CD4-positive, alpha-beta T cell treated with Interferon gamma for 1 hour (primary cell): ENCODE measurements at places on chromosomes 16 and 17.

- no peak for DNase-seq
Measured at GRCh38 chr17:14903854-14904253, 361.3 kb downstream of the PMP22 start.

DNA sequence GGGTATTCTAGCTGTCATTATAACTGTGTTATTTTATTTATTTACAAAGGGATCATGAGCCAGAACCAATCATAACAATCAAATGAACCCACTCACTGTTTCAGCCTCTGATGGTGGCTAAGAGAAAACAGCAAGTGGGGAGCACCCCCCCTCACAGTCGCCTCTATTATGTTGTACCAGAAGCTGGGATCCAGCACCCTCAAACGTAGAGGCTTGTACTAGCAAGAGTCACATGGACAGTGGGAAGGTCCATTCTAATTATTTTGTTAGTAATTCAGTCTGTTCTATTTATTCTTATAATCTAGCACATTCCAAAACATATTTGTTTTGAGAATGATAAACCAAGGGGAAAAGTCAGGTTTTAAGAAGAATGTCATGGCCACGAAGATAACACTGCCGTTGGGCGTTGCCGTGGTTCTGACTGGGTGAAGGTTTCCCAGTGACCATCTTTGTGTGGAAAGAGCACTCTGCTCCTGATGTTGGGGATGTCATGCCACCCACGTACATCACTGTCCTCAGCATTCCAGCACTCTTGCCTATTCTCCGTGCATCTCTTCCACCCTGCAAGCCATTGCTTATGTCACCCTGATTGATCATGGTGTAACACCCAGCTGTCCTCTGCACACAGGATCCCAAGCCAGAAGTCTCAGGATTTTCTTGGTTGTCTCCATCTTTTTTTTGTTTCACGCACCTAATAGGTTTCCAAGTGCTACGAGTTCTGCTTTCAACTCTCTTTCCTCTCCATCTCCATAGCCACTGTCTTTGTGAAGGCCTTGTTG lies 205.8 kb downstream of the PRKCA start:
- DNase-seq = no peak

GRCh38 chr17:32120141-32120540 lies 22.2 kb upstream of the RHOT1 start:
- DNase-seq = no peak

GRCh38 chr17:48486557-48486956 lies 44.3 kb downstream of the HOXB1 start:
- DNase-seq = no peak

GRCh38 chr17:69428252-69428980 lies 13.9 kb downstream of the MAP2K6 start:
- DNase-seq = no peak

GRCh38 chr16:85086347-85087291 lies 25.7 kb downstream of the CIBAR2 start:
- DNase-seq = peak; percentile 72

DNA sequence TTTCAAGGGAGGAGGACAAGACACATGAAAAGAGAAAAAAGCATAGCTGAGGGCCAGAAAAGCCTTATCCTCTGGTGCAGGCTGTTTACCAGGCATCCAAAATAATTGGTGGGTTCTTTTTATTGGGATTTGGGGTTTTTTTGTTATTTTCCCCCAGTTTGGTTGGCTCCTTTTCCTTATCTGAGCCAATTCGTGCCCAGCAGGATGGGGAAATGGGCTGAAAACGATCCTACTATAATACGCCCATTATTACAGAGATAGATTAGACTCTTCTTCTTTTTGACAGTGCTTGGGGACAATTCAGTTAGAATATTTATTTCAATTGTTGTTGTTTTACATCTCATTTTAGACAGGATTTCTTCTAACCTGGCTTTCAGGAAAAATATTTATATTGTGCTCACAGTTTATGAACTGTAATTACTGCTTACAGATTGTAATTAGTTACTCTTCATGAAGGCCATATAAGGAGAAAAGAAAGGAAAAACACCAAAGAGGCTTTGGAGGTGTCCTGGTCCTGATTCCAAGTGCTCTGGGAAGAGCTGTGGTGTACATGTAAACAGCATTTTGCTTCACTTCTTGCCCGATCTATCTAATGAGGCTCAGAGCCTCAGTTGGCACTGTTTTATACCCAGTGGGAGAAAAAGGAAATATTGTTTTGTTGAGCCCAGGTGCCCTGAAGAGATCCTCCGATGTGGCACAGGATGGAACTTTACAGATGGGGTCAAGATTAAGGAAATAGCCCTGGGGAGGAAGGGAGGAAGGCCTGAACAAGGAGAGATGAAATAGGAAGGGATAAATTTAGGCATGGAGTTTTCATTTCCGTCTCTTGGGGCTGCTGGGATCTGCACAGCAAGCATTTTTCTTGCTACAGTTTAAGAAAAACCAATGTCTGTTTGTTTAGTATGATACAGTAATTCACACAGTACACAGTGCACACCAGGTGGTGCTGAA lies 611 bp upstream of the ANKRD40 start:
- DNase-seq = no peak

- DNase-seq = no peak
Measured at GRCh38 chr16:65394281-65394680, 272.4 kb upstream of the CDH11 start.

GRCh38 chr16:69031877-69032301 lies 73.6 kb upstream of the HAS3 start:
- DNase-seq = no peak

DNA sequence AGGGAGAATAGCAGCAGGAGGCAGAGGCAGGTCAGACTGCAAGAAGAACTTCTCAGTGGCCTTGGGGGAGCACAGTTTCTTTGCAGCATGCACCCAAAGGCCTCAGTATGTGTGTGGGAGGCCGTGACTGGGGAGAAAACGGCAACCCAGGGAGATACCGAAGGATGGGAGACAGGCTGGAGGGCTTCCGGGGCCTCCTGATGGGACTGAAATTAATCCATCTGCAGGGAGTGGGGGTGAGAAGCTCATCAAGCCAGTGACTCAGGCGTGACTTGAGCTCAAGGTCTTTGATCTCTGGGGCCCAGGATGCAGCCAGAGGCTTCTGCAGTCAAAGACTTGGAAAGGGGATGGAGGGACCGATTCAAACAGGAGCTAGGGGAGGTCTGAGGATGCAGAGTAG lies 5.1 kb upstream of the C17orf113 start:
- no peak for DNase-seq

DNA sequence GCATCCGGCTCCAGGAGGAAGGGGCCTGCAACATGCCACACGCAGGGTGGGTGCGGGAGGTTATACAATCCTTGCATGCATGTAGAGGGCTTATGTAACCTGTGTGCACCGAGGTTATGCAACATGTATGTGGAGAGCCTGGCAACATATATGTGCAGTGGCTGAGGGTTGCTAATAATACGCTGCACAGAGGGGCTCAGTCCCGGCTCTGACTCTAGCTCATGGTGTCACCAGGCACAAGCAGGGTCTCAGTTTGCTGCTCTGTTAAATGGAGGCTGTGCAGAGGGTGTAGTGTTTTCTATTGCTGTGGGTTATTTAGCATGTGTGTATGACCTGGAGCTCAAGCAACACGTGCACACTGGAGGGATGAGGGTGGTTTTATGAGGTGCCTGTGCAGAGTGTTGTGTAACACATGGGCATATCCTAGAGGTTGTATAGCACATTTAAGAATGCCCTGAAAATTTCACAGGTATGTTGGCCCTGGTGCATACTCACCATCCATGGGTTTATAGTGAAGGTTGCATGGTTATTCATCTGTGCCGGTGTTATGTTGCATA lies 13.3 kb downstream of the THRA start:
- no peak for DNase-seq

DNA sequence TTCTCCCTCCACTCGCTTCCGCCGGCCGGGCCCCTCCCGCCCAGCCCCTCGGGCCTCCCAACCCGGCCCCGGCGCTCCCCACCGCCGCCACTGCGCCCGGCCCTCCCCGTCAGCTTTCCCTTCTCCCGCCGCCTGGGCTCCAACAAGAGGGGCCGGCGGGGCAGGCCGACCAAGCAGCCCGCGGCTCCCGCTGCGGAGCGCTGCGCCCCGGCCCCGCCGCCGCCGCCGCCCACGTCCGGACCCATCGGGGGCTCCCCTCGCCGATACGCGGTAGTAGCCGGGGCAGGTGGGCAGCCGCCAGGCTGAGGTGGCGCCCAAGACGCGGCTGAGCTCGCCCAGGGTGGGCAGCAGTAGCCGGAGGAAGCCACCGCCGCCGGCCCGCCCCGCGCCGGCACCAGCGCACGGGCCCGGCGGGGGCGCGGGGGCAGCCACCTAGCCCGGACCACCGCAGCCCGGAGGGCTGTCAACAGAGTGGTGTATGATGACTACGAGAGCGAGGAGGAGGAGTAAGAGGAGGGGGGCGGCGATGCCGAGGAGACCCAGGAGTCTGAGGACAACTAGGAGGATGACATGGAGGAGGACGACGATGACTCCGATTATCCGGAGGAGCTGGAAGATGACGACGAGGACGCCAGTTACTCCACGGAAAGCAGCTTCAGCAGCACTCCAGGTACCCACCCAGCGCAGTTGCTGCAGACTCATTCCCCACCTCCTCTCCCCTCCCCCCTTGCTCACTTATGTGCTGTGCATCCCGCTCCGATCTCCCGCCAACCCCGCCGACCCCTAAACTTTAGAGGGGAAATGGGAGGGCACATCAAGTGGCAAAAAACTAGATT lies 498 bp downstream of the LRRC37B start:
- peak; percentile 19 for DNase-seq

DNA sequence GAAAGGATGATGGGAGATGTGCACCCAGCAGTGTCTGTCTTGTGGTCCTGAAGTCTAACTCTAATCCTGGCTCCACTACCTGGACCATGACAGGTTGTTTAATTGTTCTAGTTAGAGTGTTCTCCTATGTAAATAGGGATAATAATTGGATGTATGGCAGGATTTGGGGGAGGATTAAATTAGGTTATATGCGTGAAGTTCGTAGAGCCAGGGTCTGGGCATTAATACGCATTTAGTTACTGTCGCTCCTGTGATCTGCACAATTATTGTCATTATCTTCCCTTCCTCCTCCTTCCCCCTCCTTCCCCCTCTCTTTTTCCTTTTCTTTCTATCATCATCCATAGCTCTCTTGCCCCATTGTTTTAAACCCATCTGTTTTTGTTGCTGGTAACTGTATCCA lies 210.3 kb downstream of the WWOX start:
- DNase-seq = no peak

GRCh38 chr17:40021451-40021971 lies 6.3 kb downstream of the CSF3 start:
- DNase-seq = no peak

DNA sequence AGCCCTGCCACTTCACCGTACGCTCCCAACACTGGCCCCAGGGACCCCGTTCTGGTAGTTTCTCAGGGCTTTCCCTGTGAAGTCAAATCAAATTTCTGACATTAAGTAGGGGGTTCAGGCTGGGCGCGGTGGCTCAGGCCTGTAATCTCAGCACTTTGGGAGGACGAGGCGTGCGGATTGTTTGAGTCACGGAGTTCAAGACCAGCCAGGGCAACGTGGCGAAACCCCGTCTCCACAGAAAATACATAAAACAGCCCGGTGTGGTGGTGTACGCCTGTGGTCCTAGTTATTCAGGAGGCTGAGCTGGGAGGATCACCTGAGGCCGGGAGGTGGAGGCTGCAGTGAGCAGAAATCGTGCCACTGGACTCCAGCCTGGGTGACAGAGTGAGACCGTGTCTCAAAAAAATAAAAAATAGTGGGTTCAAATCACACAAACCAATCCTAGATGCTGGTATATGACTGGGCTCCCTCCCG lies 632 bp downstream of the CYBC1 start:
- DNase-seq = no peak

- peak; percentile 42 for DNase-seq
Measured at GRCh38 chr16:23948949-23949411, 113.2 kb downstream of the PRKCB start.

DNA sequence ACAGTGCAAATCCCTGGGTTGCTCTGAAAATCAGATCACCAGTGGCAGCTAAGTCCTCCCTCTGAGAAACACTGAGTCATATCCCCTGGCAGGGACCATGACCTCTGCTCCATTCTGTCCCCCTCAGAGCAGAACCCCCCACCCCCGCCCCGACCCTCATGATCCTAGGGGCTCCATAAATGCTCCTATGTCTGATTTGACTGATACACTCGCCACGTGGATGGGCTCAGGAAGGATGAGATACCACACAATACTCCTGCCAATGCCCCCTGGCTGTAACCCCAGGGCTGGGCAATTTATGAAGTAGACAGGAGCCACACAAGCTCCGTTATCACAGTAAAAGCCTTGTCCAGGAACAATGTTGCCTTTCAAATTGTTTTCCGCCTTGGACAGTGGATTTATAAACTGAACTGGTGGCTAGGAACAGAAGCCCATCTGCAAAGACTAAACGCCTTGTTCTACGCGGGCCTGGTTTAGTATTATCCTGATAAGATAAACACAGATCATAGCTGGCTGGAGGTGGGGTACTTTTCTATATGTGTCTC lies 394.8 kb downstream of the SLC39A11 start:
- no peak for DNase-seq

DNA sequence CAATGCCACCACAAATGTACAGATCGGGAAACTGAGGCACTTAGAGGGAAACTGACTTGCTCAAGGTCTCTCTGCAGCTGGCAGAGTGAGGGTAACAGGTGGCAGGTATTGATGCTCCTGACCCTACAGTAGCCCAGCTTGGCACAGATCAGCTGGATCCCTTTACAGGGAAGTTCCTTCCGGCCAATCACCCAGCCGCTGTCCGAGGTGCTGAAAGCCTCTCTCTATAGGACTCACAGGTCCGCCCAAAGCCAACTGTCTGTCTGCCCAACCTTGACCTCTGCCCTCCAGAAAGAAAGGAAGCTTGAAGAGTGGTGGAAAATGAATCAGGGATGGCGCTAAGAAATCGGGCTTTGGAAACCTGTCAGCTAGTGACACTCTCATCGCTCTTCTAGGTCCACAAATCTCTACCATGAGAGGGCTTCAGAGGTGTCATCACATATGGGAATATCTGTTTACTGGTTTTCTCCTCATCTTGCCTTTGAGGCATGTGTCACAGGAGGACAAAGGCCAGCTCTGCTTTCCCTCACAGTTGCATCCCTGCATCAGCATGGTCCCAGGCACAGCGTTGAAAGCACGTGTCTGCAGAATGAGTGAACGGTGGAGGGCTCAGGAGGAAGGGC lies 246.2 kb downstream of the KATNIP start:
- DNase-seq = no peak

- DNase-seq = no peak
Measured at GRCh38 chr16:728890-729744, 2.2 kb downstream of the HAGHL start.

- no peak for DNase-seq
Measured at GRCh38 chr16:87309620-87310525, 7.3 kb downstream of the C16orf95 start.
